Activated CD8-positive, alpha-beta memory T cell treated with anti-CD3 and anti-CD28 coated beads for 48 hours (primary cell): ENCODE measurements at places on chromosomes 6 and 20.

GRCh38 chr20:16580620-16581019 is 7.4 kb upstream of the KIF16B start:
- no peak for DNase-seq

DNA sequence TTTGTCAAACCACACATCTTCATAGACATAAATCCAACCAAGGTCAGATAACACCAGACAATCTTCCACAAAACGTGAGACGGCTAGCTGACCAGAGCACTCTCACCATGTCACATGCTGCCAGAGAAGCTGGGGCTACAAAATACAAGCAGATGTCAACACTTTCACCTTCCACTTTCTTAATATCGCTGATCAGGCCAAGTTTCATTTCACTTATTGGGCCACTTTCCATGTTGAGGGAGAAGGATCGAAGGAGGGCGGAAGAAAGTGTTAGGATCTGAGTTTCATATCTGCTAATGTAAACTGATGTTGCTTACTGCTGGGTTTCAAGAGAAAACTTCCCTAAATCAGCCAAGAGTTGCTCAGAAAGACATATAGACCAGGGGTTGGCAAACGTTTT is 177.0 kb upstream of the PRDM1 start:
- no peak for DNase-seq

DNA sequence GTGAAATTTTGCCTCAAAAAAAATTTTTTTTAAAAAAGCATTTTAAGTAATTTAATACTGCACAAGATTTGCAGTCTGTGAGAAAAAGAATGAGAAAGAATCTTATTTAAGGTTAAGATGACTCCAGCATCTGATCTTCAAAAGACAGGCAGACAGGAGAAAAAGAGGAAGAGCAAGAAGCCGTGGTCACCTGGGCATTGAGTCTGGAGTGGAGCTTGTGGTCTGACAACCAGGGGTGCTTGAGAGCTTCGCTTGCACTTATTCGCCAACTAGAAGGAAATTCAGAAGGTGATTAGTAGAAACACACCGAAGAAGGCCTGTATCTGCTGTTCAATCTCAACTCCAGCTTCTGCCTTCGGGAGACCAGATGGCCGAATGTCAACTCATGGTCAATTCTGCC is 75.9 kb downstream of the MYLK4 start:
- no peak for DNase-seq

- DNase-seq = no peak
Observed at GRCh38 chr20:23147964-23148730, 62.0 kb upstream of the CD93 start.

- DNase-seq = no peak
Observed at GRCh38 chr6:153090241-153090930, 40.7 kb downstream of the RGS17 start.

DNA sequence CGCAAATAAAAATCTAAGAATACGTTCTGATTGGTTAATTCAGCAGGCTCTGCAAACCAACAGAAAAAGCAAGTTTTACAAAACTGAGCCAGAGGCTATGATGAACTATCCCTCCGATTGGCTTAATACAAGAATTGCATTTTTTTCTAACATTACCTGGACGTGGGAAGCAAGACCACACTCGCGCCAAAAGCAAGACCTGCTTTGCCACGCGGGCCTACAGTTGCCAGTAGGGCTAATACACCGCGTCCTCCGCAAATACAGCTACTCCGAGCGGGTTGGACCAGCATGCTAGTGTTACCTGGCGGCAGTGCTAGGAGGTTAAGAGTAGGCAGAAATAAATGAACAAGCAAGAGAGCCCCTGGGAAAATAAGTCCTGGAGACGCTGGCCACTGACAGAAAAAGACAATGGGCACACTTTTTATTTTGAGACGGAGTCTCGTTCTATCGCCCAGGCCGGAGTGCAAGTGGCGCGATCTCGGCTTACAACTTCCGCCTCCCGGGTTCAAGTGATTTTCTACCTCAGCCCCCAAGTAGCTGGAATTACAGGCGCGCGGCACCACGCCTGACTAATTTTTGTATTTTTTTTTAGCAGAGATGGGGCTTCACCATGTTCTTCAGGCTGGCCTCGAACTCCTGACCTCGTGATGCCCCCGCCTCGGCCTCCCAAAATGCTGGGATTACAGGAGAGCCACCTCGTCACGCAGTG is 131.9 kb upstream of the BTN3A2 start:
- DNase-seq = no peak

DNA sequence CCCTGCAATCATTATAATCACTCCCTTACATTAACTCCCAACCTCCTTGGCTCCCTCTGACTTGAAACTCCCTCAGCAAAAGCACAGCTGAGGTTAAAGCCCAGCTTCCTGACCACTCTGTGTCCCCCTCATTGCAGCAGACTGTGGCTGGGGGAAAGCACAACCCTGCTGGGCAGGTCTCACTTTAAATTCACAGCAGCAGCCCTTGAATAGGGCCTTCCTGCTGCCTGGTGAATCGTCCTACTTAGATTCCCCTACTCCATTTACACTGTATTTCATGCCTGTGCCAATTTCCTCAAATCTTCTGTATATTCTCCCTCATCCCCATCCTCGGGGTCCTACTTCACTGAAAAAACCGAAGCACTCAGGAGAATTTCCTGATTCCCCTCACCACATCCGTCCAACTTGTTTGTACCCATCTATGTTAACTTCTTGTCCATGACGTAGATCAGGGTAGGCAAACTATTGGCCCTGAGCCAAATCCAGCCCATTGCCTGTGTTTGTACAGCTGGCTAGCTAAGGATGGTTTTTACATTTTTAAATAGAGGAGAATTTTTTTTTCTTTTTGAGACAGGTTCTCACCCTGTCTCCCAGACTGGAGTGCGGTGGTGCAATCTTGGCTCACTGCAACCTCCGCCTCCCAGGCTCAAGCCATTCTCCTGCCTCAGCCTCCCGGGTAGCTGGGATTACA is 31.5 kb upstream of the GCM1 start:
- no peak for DNase-seq

DNA sequence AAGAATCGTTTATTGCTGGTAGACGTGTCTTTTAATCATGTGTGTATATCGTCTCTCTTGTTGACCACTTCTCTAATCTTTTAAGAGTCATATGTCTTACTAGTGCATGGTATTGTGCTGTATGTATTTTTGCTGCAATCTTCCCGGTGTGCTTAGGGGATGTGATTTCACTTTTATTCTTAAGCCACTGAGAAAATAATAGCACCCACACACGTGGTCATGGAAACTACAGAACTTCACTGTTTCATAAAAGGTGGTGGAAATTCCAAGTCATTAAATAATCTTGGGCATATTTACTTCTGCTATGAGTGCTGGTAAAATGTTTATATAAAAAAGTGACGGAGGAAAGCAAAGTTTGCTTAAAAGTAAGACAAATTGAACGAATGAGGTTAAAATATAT is 3.0 kb upstream of the CDYL start:
- DNase-seq = no peak

DNA sequence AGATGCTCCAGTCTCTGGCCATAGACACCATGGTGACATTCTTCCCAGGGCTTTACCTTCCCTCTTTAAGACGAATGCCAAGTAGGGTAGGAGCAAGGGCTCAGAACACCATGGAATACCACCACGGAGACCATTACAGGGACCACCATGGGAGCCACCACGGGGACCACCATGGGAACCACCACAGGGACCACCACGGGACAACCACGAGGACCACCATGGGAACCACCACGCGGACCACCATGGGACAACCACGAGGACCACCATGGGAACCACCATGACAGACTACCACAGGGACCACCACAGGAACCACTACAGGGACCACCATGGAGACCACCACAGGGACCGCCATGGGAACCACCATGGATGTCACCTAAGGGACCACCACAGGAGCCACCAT is 66.9 kb upstream of the MPC1 start:
- DNase-seq = no peak

- DNase-seq = no peak
Observed at GRCh38 chr6:157558487-157559200, 177.7 kb downstream of the ZDHHC14 start.
